ENCODE measurements at places on chromosomes 6 and 20.

GRCh38 chr6:67883500-67884366 is 751.3 kb upstream of the ADGRB3 start:
- no peak for DNase-seq

- DNase-seq = no peak
Measured at GRCh38 chr20:6942266-6942665, 174.8 kb downstream of the BMP2 start.

DNA sequence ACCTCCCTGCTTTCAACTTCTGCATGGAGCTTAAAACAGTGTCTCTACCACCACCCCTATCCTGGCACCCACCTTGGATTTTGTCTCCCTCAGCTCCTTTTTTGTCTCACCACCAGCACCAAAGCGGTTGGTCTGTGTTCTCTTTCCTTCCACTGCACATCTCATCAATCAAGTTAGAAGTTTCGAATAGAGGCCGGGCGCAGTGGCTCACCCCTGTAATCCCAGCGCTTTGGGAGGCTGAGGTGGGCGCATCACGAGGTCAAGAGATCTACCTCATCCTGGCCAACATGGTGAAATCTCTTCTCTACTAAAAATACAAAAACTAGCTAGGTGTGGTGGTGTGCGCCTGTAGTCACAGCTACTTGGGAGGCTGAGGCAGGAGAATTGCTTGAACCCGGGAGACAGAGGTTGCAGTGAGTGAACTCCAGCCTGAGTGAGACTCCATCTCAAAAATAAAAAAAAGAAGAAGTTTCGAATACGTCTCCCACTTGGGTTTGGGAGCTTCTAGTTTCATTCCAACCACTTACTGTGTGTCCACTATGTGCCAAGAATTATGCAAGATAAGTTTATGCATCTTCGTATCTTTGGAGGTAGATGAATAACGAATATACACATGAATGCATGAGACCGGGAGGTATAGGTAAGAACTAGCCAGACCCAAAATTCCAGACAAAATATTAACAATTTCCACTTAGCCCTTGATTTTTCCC is 5.9 kb downstream of the PCED1A start:
- no peak for DNase-seq

DNA sequence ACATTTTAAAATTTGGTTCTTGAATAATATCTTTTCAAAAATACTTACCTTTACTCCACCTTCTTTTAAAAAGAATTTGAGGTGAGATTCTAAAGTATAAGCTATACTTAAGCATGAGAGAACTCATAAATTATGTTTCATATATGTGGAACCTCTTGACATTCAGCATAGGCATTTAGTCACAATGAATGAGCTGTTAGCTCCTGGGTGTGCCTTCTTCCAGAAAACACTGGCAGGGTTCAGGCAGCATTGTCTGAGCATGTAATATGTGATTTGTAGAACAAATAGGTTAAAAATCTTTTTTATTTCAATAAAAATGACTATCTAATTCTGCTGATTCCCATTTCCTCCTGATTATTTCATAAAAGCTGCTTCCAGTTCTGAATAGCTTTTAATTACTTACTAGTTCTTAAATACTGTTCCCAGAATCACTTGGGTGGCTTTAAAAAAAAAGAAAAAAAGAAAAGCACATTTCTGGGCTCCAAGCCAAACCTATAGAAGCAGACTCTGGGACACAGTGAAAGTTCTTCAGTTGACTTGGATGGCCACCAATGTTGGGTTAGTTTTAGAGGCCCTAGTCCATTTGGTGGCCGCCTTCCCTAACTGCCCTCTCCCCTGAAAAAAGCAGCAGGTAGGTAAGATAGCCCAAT is 20.2 kb downstream of the RNF8 start:
- DNase-seq = no peak

GRCh38 chr6:222468-222867 is 69.8 kb upstream of the DUSP22 start:
- DNase-seq = no peak

DNA sequence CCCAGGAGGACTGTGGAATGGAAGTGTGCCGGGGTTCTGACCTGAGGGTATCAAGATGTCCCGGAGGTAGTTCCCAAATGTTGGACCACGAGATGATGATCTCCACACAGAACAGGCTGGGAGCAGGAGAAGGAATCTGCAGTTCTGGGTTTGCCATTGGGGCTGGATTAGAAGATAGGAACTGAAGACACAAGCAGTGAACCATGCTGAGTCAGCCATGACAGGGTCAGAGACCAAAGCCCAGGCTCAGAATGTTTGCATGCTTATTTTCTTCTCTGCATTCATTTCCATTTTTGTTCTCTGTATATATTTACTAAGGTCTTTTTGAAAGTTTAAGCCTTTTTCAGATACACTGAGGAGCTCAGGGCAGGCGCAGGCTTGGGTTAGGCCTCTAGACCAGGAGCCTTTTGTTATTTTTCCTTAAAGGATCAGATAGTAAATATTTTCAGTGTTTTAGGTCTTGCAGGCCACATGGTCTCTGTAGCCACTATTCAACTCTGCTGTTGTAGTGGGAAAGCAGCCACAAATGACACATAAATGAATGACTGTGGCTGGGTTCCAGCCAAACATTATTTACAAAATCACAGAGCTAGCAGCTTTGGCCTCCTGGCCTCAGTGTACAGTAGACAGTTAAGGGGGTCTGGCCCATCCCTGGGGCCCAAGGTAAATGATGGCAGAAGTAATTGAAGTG is 28.5 kb downstream of the SLC35D3 start:
- no peak for DNase-seq

GRCh38 chr6:125485757-125486156 is 184.0 kb upstream of the HDDC2 start:
- DNase-seq = no peak

GRCh38 chr6:100612094-100612493 is 147.4 kb upstream of the SIM1 start:
- DNase-seq = no peak

- no peak for DNase-seq
Measured at GRCh38 chr6:144327081-144327480, 41.9 kb downstream of the UTRN start.

GRCh38 chr20:56458206-56458821 is 10.1 kb upstream of the RTF2 start:
- DNase-seq = no peak

GRCh38 chr6:155779456-155779855 is 323.8 kb upstream of the NOX3 start:
- no peak for DNase-seq

Measured in activated T-cell treated with anti-CD3 and anti-CD28 coated beads, Interleukin-2, amount 50 U/mL, for 48 hours (primary cell).